CD8-positive, alpha-beta T cell (primary cell): ENCODE measurements at places on chromosomes 5 and 9.

DNA sequence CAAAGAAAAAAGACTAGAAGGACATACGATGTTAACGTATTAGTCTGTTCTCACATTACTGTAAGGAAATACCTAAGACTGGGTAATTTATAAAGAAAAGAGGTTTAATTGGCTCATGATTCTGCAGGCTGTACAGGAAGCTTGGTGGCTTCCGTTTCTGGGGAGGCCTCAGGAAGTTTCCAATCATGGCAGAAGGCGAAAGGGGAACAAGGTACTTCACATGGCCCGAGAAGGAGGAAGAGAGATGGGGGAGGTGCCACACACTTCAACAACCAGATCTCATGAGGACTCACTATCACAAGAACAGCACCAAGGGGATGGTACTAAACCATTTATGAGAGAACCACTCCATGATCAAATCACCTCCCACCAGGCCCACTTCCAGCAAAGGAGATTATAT, 110.1 kb downstream of the CARTPT start:
- DNase-seq: no peak

GRCh38 chr9:137045294-137046087, 486 bp downstream of the NPDC1 start:
- DNase-seq: no peak

- no peak for DNase-seq
Measured at GRCh38 chr5:6379246-6379645, 899 bp upstream of the MED10 start.

- DNase-seq: no peak
Measured at GRCh38 chr9:121714075-121714705, 62.8 kb downstream of the DAB2IP start.

DNA sequence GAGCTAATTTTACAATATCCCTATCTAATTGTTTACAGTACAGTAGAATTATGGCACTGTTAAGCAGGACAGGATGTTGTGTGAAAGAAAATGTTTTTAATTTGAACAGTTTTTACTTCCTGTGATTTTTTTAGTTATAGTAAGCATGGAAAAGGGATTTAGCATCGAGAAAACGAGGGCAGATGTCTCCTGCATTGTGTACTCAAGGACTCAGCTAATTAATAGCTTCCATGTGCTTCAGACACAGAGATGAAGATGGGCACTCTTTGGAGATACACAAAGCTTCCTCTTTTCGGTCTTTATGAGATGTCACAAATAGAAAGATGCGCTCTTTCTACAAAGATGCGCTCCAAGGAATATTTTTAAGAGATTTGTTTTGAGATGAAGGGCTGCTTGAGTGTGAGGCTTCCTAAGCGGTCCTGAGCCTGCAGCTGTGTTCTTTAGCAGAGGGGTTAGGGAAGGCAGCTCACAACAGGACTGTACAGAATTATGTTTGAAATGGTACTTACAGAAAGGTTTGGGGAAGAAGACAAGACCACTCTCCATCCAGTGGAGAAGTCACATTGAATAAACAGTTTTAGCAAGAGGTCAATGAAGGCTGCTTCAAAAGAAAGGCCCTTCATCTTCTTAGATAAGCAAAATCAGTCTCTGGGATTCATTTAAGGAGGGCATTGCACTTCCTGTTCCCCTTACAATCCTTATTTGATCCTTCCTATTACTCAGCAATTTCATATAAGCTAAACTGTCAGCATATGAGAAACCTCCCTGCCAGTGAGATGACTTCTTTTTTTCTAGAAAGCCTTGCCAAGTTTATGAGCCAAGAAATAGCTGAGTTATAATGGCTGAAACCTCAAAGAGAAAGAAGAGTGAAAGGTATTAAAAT, 311.5 kb downstream of the EFNA5 start:
- DNase-seq: no peak

DNA sequence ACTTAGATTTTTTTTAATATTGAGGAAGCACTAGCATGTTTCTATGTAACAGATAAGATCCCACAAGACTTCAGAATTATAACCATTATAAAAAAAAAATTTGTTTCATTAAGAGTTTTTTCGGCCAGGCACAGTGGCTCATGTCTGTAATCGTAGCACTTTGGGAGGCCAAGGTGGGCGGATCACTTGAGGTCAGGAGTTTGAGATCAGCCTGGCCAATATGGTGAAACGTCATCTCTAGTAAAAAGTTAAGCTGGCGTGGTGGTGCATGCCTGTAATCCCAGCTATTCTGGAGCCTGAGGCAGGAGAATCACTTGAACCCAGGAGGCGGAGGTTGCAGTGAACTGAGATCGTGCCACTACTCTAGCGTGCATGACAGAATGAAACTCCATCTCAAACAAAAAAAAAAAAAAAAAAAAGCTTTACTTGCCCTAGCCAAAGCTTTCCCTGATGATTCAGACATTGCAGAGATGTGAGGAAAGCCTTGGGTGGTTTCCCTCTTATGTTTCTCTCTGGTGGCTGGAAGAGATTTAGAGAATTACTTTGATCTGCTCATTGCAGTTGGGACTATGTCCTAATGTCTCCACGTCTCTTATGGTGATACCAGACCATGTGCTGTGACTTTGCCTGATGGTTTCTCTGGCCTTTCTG, 65.4 kb downstream of the EGFLAM start:
- no peak for DNase-seq

GRCh38 chr5:174030286-174030685, 15.2 kb upstream of the NSG2 start:
- DNase-seq: no peak

DNA sequence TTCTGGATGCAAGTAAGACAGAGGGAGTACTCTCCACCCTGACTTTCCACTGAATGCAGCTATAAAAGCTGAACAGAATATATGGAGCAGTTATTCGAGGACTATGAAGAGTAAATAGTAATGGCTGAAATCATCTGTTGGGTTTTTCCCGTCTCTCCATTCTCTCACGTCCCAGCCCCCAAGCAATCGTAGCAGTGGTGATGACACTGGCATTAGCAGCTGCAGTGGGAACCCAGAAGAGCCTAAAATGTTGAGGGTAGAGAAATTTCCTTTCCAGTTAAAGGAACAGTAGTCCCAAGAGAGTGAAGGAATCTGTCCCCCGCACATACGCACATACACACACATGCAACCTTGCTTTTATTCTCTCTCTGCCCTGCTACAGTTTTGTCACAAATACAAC, 33.2 kb downstream of the MED27 start:
- no peak for DNase-seq
